ENCODE measurements at places on chromosomes 2 and 18. TPM values are rescaled to one million over a fixed set of nuclear protein-coding genes. Genes with fewer than 3 reads are reported as not detected.
A peak's percentile ranks its signal among the peaks of the same experiment; 100 is the strongest.

Gene CCBE1
- total RNA-seq, result 3.2 TPM

Gene SERPINB10
- 0.15 TPM for total RNA-seq

Gene RIT2
- total RNA-seq, result not detected

Gene VWA3B
- total RNA-seq, result not detected

Gene IL36A
- not detected for total RNA-seq

DNA sequence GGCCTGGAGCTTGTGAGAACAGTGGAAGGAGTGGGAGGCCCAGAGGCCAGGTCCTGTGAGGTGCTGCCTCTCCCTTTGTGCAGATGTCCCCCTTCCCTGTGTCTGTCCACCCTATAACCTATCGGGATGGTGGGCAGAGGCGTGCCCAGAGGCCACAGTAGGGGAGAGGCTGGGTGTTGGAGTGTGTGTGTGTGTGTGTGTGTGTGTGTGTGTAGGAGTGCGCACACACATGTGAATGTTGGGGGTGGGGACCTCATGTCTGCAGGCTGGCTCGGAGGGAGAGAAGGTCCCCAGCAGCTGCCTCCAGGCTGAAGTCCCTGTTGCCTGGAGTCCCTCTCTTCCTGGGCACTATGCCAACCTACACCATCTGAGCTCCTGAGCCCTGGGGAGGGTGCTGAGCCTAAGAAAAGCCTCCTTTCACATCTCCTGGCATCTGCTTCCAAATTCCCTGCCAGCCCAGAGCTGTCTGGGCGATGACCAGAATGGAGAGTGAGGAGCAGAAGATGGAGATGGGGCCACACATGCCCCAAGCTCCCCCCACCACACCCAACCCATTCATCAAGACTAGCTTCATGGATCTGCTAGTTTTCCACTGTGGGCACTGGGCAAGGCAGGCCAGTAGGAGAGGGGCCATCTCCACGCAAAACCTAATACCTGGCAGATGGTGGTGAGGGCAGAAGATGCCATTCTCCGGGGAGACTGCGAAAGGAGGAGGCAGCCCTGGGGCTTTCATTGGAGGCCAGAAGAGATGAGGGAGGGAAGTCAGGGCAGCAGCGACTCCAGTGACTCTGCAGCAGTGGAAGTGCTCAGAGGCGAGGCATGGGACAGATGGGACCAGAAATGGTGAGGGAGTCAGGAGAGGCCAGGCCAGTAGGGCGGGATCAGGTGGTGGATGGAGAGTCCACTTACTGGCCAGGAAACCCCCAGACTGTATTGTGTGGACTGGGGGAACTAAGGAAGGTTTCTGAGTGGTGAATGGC lies 20.3 kb downstream of the KCNK3 start:
- no peak for DNase-seq

DNA sequence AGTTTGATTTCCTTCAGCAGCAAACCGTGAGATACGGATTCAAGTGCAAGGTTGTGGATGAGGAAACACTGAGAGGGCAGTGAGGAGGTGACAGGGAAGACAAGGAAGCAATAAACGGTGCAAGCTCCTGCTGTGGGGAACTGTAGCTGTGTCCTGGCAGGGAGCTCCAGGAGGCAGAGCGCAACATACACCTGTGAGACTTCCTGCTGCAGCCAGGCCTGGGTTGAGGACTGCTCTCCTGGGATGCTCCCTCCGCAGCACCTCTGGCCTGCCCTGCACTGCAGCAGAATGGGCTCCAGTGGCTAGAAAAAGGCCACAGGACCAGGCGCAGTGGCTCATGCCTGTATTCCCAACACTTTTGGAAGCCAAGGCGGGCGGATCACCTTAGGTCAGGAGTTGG lies 85.5 kb downstream of the MRO start:
- DNase-seq, result no peak

GRCh38 chr2:223068071-223068470 lies 16.1 kb downstream of the KCNE4 start:
- no peak for DNase-seq

- DNase-seq, result no peak
Measured at GRCh38 chr2:33583194-33583938, 15.7 kb downstream of the FAM98A start.

DNA sequence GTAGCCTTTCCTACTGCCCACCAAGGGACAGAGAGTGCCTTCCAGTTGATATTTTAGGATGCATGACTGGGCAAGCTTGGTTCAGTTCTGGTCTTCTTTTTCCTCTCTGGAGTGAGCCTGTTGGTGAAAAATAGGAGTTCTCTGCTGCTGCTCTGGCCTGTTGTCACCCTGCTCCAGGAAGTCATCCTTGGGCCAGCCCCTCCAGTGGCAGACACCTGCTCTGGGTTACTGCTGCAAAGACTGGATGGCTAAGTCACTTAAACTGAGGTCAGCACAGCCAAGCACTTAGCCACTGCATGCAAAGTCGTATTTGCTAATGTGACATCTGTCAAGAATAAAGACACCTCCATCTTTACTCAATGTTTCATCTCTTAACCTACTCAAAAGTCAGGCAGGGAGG lies 219.6 kb upstream of the ID2 start:
- DNase-seq, result peak; percentile 31

DNA sequence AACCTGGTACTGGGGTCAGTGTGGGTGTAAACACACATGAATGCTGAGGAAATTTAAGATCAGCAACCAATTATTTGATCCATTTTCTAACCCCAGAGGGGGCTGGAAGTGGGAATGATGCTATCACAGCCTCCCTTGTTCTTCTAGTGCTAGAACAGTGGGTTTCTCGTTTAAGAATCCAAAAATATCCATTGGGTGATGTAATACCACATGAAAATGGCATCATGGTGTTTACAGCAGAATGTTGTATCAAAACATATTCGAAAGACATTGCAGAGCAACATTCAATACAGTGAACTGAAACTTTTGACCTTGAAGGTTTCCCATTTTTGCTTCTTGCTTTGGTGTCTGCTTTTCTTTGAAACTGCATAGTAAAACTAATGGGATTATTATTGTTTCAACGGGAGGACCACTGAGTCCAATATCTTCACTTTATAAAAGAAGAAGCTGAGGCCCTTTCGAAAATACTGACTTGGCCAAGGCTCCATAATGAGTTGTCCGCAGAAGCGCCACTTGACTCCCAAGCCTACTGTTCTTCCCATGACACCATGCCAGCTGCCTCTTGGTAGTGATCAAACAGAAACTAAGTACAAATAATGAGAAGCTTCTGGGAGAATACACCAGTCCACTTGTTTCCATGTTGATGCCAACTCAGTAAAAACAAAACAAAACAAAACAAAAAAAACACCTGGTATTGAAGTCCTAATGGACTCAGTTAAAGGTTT lies 106.1 kb downstream of the COLEC12 start:
- peak; percentile 60 for DNase-seq

DNA sequence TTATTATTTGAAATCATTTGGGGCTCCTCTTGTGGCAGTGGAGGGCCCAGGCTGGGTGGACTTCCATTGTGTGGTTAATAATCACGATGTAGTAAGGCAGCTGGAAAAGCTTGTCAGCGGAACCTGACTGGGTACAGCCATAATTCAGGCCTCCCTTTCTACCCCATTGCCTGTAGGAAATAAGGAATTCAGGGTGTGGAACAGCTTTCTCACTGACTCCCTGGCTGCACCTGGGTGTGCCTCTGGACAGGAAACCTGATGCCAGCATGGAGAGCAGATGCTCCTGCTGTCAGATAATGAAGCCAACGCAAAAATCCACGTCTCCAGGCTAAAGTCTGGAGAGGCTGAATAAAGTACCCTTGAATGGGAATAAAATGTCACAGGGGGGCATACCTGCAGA lies 44.2 kb downstream of the LYPD6B start:
- no peak for DNase-seq

All from lower leg skin (tissue), 4 donors.